Globus pallidus (tissue), 1 donor: ENCODE measurements at places on chromosomes 16 and 17.

GRCh38 chr16:2465653-2466415 lies 5.3 kb upstream of the NTN3 start:
- no peak for DNase-seq

DNA sequence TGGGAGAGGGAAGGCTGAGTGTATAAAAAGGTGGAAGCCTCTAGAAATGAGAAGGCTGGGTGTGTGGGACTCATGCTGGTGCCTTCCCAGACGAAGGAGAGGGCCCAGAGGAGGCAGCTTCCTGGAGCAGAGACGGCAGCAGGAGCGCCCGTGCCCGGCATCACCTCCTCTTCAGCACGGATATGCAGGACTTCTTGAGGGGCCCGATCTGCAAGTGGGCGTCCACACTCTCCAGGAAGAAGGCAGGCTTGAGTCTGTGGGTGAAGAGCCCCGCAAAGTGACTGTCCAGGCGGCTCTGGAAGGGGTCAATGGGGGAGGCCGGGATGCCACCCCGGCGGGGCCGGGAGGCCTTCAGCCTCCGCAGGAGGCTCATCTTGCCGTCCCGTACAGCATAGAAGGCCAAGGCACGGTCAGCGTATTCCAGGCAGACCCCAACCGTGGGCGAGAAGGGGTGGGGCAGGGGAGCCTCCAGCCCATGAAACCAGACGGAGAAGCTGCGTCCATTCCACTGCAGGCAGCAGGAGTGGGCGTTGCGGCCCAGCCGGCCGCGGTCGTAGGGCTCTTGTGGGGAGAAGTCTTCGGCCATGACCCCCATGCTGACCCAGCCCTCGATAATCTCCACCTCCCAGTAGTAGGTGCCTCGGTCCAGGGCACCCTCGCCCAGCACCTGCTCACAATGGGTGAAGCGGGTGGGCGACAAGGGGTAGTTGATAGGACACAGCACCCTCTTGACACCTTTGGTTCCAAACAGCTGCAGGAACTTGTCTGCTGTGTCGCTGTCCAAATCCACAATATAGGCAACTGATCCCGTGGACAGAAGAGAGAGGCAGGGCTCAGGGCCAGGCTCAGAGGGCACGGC lies 3.8 kb downstream of the TRIM47 start:
- DNase-seq, result no peak

- no peak for DNase-seq
Observed at GRCh38 chr17:33294994-33295393, 1.9 kb upstream of the ASIC2 start.

DNA sequence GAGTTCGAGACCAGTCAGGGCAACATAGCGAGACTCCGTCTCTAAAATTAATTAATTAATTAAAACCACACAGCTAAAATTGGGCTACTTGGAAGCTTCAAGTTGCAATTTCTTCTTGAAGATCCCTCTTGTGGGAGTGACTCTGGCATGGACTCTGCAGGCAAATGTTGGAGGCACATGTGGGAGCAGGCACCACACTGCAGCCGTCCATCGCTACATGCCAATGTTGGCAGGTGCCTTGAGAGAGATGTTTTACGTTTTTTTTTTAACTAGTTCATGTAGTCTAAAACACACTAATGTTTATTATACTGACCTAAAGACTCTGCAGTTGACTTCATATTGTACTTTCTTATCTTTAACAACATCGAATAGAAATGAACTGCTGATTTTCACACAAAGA lies 7.9 kb upstream of the CCL8 start:
- DNase-seq, result no peak

DNA sequence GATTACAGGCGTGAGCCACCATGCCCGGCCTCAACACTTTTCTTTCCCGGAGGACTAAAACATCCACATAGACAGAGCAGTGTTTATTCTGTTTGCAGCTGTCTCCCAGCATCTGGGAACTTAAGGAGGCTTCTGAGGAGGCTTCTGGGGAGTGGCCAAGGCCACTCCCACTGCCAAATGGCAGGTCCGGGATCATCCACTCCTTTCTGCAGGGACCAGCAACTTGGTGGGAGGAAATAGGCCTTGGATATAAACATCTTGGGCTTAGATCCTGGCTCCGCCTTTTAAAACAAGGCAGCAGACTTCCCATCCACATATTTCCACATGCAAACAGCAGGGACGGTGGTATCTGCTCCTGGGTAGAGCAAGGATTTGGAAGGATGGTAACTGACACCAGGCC lies 14.1 kb upstream of the SPATA32 start:
- no peak for DNase-seq

GRCh38 chr16:88614818-88615580 lies 23.4 kb upstream of the IL17C start:
- no peak for DNase-seq

DNA sequence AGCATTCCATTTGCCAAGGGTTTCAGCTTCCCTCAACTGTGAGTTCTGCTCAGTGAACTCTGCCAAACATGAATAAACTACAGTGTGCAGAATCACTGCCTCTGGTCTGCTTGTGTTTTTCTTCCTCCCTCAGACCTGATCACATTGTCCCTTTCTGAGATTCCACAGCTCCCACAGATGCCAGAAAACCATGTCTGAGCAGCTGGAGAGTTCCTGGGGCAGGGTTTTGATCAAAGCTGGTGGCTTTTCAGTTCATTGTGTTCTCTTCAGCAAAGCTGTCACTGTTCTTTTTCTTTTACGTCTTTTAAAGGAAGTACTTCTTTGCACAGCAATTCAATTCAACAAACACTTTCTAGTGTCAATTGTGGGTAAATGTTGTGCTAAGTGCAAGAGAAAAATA lies 555.8 kb downstream of the RBFOX1 start:
- peak; percentile 7 for DNase-seq

DNA sequence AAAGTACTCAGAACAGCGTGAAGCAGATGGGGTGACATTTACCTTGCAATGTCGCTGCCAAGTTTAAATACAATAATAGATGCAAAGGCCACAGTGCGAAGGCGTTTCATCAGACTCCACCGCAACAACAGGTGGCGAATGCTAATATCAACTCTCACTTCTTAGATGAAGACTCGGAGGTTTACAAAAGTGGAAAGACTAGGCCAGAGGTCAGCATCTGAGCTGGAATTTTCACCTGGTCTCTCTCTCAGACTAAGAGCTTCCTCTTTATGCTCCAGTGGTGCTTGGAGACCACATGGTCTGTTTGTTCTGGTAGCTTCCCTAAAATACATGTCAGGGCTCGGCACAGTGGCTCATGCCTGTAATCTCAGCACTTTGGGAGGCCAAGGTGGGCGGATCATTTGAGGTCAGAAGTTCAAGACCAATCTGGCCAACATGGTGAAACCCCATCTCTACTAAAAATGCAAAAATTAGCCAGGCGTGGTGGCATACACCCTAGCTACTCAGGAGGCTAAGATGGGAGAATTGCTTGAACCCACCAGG lies 169.1 kb downstream of the XYLT1 start:
- DNase-seq, result no peak

DNA sequence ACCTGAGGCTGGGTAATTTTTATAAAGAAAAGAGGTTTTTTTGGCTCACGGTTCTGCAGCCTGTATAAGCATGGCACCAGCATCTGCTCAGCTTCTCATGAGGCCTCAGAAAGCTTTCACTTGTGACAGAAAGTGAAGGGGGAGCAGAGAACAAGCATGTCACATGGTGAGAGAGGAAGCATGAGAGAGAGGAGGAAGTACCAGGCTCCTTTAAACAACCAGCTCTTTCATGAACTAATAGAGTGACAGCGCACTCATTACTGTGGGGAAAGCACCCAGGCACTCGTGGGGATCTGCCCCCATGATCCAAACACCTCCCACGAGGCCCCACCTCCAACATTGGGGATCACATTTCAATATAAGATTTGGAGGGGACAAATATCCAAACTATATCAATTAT lies 86.8 kb downstream of the USP32 start:
- peak; percentile 86 for DNase-seq

- DNase-seq, result no peak
Observed at GRCh38 chr17:73365301-73365874, 53.6 kb upstream of the CDC42EP4 start.

GRCh38 chr16:84183572-84183875 lies 3.3 kb downstream of the TAF1C start:
- no peak for DNase-seq

- DNase-seq, result no peak
Observed at GRCh38 chr16:66581246-66581952, 2.1 kb downstream of the CMTM2 start.

GRCh38 chr16:73171380-73171779 lies 123.5 kb upstream of the ZFHX3 start:
- DNase-seq, result no peak

DNA sequence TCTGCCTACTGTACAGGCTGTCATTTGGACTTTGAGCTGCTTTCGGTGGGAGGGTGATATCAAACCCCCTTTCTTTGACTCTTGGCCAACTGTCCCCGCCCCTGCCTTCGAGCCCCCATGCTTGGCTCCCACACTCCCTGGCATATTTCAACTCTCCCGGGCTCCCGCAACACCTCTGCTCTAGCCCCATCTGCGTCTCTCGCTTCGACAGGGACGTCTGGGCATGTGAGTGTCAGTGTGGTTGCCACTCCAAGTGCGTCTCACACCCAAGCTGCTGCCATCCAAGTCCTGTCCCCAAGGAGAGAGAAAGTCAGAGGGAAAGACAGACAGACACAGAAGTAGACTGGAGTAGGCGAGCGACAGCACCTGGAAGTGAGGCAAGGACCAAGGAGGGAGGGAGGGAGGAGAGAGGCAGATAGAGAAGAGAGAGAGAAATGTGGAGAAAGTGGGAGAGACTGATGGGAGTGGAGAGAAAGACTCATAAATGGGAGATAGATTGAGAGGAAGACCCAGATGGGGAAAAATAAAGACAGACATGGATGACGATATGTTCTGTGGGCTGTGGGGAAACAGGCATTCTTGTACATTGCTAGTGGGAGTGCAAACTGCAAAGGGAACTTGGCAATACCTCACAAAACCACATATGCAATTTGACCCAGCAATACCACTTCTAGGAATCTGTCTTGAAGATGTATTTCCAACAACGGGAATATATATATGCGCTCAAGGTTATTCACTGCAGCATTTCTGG lies 11.8 kb downstream of the STARD3 start:
- no peak for DNase-seq

DNA sequence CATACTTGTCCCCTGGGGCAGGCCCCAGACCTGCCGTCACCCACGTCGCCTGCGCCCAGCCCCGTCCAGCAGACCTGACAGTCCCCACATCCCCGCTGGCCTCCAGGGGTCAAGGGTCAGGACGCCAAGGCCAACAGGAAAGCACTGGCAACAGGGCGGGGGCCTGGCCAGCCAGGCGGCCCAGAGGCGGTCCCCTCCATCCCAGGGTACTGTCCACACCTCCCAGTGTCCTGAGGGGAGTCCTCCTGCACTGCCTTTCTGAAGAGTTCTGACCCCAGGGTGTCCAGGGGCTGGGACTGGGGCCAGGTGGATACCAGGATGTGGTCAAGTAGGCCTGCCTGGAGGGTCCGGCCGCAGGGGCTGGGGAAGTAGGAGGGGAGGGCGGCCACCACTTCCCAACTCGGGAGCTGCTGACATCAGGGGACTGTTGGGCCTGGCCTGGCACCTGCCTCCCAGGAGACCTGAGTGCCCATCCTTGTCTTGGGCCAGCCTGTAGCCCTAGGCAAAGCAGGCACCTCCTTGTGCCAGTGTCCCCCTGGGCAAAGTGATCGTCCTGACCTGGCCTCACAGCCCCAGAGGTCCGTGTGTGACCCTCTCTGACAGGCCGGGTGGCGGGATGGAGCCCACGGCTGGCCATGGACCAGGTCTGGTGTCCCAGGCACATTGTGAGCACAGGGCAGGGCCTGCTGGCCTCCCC lies 6.7 kb upstream of the AXIN1 start:
- no peak for DNase-seq

- no peak for DNase-seq
Observed at GRCh38 chr16:49009204-49009603, 272.4 kb downstream of the CBLN1 start.

GRCh38 chr16:69616082-69616481 lies 50.3 kb downstream of the NFAT5 start:
- DNase-seq, result no peak

GRCh38 chr16:8962393-8963009 lies 1.2 kb downstream of the USP7 start:
- DNase-seq, result no peak

DNA sequence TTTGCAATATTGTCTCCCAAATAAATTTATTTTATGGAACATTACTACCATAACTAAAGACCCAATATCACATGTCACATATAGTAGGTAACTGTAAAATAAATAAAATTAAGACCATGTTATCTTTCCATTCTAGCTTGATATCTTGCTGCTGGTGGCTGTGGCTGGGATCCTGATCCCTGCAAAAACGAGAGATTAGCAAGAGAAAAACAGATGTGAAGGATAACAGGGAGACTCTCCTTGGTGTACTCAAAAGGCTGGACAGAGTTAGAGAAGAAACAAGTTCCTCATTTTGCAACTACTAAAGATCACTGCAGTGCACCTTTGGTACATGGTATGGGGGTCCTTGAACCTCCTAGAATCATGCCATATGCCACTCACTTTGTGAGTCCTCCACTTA lies 49.7 kb downstream of the ARHGAP27 start:
- DNase-seq, result no peak

- DNase-seq, result no peak
Observed at GRCh38 chr17:17087424-17088015, 45.3 kb downstream of the MPRIP start.

DNA sequence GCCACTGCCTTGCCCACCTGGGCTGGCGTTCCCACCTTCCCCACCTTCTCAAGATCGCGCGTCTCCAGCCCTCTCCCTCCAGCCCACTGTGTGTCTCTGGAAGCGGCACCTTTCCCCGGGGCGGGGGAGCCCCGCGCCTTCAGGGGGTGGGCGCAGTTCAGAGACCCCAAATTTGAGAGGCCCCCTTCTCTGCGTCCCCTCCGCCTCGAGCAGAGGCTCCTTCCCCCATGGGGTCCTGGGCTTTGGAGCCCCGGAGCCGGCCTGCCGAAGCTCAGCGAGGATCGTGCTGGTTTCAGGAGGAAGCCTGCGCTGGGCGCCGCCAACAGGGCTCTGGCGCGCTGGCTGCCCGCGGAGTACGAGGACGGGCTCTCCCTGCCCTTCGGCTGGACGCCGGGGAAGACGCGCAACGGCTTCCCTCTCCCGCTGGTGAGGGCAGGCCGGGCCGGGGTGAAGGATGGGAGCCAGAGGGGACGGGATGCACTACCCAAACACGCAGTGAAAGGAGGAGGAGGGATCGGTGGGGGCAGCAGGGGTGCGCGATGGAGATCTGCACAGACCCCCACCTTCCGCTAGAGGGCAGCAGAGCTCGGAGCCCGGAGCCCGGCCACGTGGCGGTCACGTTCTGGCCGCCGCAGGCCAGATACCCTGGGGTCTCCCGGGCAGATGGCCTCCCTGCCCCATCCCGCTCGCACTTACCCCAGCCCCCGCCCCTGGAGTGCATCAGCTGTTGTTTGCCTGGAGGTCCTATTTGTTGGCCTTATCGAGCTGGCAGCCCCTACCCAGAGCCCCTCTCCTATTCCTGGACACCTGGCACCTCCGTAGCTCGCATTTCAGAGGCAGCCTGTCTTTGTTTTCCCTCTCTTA lies 11.1 kb downstream of the LPO start:
- peak; percentile 46 for DNase-seq

- DNase-seq, result no peak
Observed at GRCh38 chr16:86088287-86088686, 189.3 kb downstream of the IRF8 start.
